NCI-H1092 (cell line): ENCODE measurements at places on chromosomes 1 and 21.

DNA sequence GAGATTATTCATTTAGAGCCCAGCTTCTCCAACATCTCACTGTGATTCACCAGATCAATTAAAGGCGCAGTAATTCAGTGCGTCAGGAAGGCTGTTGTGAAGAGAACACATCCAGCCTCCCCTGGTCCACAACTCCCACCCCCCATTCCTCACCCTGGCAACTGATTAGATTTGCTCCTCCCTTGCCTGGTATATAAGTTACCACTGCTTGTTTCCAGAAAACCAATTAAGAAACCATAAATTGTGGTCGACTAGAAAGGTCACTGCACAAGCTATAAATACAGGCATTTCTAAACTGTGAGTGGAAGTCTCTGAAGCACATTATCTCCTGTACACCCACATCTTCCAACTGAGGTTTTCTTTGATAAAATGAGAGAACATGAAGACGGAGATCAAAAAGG lies 41.9 kb downstream of the FAM163A start:
- no peak for DNase-seq

GRCh38 chr1:116493484-116494352 lies 77.1 kb downstream of the CD58 start:
- no peak for DNase-seq

DNA sequence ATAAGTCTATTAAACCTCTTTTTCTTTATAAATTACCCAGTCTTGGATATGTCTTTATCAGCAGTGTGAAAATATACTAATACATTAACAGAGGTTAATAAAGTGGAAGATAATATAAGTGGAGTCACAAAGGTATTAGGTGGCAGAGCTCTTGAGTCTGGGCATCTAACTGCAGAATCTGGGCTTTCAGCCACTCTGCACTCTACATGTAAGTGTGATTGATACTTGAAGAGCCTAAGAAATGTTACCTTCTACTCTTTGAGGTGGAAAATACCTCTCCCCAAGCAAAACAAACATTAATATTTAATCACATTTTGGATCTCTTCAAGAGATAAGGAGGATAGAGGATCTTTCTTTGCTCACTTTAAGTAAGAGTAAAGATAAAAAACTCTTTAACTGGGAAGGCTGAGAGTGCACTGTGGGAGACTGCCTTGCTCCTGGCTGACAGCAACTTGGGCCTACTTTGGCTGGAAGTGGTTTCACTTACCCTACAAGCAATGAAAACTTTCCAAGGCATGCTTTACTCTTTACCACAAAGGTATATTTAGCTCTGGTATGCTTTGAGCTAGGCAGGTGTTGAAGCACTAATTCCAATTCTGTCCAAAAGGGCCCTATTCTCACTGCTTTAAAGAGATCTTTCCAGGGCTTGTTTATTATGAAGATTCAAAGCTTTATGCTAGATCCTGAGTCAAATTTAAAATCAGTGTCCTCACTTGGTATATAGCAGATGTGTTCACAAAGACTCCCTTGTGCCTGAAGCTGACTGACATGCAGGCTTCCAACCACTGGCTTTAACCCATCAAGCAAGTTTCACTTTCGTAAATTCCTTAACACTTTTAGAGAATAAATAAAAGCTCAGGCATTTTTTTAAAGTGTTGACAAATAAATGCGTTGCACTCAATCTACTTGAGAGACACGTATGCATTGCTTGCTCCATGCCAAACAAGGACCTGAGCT lies 245.3 kb upstream of the ZP4 start:
- no peak for DNase-seq

GRCh38 chr1:150021191-150021694 lies 10.7 kb upstream of the OTUD7B start:
- DNase-seq = no peak

DNA sequence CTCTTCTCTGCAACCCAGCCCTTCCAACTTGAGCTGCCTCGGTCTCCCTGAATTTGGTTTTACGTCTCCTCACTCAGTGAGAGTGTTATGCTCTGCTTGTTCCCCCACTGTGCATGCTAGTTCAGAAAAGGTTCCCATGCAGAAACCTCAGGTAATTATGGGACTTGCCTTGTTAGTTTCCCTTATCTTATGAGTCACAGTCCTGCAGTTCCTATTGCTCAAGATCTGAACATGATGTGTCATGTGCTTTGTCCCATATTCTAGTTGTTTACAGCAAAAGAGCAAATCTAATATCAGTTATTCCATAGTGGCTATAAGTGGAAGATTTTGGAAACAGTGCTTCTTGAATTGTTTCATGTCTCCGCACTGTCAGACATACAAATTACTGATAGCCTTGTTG lies 74.4 kb downstream of the DUSP10 start:
- no peak for DNase-seq

- no peak for DNase-seq
Observed at GRCh38 chr1:189036628-189037027, 1441.0 kb downstream of the BRINP3 start.

DNA sequence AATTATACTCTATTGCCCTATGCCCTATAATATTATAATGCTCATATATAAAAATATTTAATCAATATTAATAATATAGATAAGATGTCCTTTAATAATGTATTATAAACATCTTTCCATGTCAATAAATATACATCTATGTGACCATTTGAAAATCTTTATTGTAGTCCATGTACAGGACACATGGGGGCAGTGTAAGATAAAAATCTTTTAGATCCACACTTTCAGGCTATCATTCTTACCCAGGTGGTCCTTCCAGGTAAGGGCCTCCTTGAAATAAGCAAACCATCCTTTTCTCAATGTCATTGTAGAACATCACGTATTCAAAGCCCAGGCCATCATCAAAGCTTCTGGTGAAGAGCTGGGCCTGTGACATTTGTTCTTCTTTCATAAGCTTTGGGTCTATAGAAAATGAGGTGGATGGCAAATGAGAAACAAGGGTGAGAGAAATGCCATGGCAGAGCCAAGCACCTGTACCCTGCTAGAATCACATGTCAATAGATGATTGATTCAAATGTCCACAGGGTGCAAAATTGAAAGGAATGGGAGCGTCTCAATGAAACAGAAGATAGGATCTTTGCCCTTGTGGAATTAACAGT lies 20.2 kb downstream of the THEM4 start:
- DNase-seq = no peak

DNA sequence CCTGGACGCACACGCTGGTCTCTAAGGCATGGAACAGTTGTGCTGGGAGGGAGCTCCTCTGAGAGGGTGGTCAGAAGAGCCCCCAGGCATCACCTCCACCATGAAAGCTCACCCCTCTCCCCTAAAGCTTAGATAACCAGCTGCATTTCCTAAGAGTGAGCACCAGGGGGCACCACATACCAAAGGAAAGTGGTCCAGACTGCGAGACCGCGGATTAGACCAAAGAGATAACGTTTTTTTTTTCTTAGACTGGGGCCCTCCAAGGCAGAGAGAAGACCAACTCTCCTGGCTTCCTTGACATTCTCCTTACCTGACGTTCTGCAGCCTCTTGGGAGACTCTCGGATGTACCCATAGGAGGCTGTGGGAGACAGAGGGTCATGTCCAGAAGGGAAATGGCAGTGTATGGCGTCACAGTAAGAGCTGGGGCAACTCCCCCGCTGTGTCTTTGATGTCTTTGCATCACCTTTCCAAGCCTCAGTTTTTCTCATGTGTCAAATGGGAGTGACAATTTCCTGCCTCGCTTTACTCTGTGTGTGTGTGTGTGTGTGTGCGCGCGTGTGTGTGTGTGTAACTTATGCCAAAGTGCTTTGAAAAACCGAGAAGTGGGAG lies 12.3 kb upstream of the IFNLR1 start:
- no peak for DNase-seq

DNA sequence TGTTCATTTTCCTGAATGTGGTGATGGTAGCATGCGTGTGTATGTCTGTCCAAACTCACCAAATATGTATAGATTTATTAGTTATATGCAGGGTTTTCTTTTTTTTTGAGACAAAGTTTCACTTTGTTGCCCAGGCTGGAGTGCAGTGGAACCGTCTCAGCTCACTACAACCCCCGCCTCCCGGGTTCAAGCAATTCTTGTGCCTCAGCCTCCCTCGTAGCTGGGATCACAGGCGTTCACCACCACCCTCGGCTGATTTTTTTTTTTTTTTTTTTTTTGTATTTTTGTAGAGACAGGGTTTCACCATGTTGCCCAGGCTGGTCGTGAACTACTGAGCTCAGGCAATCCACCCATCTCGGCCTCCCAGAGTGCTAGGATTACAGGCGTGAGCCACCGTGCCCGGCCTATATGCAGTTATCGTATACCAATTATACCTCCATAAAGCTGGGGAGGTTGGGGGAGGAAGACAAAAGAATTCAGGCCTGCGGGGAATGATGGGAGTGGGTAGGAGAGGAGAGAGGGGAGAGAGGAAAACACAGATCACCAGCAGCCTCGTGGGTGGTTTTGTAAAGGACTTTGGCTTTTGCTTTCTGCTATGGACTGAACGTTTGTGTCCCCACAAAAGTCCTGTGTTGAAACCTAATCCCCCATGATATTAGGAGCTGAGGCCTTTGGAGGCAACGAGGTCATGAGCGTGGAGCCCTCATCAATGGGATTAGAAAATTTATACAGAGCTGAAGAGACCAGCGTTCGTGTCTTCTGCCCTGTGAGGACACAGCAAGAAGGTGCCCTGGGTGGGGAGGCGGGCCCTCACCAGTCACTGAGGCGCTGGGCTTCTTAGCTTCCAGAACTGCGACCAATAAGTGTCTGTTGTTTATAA lies 4.4 kb upstream of the HNRNPU start:
- DNase-seq = no peak

- DNase-seq = no peak
Observed at GRCh38 chr1:11955221-11955620, 20.7 kb downstream of the PLOD1 start.

GRCh38 chr1:12245116-12245515 lies 15.3 kb downstream of the VPS13D start:
- no peak for DNase-seq

DNA sequence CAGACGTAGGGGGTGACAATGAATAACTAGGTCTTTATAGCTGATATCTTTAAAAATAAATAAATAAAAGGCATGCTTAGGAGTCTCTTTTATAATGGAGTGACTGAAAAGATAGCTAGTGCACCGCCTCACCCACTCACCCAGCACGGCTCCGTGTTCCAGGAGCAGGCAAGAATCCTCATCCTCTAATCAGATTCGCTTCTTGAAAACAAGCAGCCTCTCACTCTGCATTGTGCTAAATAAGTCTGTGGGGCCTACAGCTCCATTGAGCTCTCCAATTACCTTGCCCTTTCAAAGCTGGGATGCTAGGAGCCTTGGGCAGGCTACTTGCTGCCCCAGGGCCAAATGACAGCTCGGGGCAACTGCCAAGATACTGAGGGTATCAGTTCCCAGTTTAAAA lies 91.5 kb downstream of the TIAM1 start:
- DNase-seq = no peak

DNA sequence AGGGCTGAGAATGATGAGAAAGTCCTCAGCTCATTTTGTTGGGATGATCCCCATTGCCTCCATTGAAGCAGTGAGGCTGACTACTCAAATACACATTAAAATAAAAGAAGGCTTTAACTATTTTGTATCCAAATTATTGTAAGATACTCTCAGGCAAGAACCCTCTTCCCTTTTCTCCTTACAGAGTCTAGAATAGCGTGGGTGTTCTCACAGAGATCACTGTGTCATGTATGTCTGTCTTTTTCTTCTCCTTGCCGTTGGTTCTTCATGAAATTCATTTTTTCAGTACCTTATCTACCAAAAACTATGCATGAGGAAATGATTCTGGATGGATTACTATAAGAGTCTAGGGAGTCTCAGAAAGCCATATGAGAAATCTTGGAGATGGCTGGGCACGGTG lies 30.1 kb downstream of the SORT1 start:
- DNase-seq = no peak

GRCh38 chr1:229006121-229006870 lies 264.6 kb upstream of the RAB4A start:
- DNase-seq = no peak

DNA sequence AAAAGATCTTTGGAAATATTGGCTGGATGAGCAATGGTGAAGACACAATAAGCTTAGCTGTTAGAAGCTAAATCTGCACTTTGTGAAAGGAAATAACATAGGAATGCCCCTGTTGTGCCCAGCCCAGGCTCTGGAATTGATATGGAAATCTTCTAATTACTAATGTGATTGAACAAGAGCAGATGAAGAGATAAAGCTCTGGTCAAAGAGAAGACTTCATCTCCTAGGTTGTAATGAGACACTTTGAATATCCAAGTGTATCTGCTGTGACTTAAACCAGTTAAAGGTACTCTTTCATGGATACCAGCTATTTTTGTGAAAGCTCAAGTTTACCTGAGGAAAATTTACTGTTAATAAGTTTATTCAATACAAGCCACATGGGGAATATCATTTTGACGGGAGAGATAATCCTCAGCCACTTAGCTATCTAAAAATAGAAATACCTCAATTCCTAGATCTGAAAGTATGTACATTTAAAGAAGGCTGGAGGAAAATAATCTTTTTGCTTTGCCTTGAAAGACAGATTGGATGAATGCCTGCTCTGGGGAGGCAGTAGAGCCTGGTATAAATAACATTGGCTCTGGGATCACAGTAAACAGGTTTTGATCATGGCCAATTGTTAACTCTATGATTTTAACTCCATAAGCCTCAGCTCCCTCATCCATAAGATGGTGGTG lies 494.0 kb upstream of the B3GALT2 start:
- no peak for DNase-seq

- no peak for DNase-seq
Observed at GRCh38 chr1:86706018-86706635, 1.8 kb downstream of the SH3GLB1 start.

- no peak for DNase-seq
Observed at GRCh38 chr1:199353906-199354305, 673.6 kb upstream of the NR5A2 start.

GRCh38 chr21:33824156-33824941 lies 91.3 kb downstream of the ATP5PO start:
- no peak for DNase-seq

GRCh38 chr1:44497422-44498170 lies 92.5 kb downstream of the RNF220 start:
- no peak for DNase-seq

DNA sequence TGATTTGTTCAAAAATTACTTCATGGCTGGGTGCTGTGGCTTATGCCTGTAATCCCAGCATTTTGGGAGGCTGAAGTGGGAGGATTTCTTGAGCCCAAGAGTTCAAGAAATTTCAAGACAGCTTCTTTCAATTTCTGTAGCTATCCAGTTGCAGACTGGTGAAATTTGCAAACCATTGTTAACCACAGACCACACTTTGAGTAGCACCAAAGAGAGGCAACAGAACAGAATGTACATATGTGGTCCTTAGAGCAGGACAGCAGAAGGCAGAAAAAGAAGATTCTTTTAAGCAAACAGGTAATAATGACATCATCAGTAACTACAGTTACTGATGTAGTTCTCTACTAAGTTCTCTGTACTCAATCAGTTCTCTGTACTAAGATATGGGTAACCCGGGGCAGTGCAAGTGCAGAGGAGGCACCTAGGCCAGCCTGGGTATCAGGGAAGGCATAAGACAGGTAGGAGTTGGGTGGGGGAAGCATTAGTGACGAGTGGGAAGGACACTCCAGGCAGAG lies 5.5 kb upstream of the KLF17 start:
- DNase-seq = no peak

DNA sequence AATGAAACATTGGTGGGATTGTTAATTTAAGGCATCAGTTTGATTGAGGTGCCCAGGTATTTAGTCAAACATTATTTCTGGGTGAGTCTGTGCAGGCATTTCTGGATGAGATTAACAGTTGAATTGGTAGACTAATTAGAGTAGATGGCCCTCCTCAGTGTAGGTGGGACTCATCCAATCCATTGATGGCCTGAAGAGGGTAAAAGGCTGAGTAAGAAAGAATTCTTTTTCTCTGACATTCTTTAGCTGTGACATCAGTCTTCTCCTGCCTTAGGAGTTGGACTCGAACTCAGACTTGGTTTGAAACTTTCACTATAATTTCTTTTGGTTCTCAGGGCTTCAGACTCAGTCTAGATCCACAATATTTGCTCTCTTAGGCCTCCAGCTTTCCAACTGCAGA lies 59.6 kb upstream of the ADAMTS5 start:
- no peak for DNase-seq
